Stimulated activated CD4-positive, alpha-beta T cell treated with anti-CD3 and anti-CD28 coated beads, Interleukin-1b, Interleukin-23, amount 100 ng/mL, for 48 hours (primary cell): ENCODE measurements at places on chromosomes 11 and 22.

- DNase-seq, result no peak
Observed at GRCh38 chr11:34928960-34929680, 12.7 kb downstream of the PDHX start.

DNA sequence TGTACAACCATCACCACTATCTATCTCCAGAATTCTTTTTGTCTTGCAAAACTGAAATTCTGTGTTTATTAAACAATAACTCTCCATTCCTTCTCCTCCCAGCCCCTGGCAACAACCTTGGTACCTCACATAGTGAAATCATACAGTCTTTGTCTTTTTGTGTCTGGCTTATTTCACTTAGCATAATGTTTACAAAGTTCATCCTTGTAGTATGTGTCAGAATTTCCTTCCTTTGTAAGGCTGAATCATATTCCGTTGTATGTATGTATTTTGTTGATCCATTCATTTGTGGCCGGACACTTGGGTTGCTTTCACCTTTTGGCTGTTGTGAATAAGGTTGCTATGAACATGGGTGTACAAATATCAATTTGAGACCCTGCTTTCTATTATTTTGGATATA is 243.7 kb upstream of the TBCEL start:
- DNase-seq, result no peak

- DNase-seq, result no peak
Observed at GRCh38 chr22:27740202-27740748, 61.3 kb downstream of the MN1 start.

DNA sequence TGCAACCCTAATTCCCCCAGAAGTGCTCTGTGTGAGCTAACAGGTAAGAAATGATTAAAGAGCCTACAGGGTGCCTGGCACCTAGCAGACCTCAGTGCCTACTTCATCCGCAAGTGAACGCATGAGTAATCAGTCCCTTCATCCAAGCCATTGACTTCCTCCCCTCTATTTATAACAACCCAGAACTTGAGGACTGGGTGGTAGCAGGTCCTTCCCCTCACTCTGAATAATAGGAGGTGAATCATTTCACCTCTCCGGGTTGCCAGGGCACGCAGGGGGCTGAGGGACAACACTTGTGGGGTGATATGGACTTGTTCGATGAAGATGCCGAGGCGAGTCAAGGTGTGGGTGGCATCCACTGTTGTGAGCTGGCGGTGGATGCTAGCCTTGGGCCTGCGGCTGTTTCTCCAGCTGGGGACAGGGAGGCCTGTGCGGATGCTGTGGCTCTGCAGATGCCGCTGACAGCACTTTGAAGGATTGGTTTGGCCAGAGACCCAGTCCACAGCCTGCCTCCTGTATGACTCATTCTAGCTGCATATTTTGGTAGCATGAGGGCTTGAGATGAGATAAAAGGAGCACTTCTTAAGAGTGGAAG is 11.7 kb upstream of the SORL1-AS1 start:
- peak; percentile 92 for DNase-seq

- peak; percentile 68 for DNase-seq
Observed at GRCh38 chr11:2892215-2892966, 6.8 kb upstream of the CDKN1C start.

GRCh38 chr11:108891909-108892511 is 227.1 kb downstream of the DDX10 start:
- DNase-seq, result no peak

DNA sequence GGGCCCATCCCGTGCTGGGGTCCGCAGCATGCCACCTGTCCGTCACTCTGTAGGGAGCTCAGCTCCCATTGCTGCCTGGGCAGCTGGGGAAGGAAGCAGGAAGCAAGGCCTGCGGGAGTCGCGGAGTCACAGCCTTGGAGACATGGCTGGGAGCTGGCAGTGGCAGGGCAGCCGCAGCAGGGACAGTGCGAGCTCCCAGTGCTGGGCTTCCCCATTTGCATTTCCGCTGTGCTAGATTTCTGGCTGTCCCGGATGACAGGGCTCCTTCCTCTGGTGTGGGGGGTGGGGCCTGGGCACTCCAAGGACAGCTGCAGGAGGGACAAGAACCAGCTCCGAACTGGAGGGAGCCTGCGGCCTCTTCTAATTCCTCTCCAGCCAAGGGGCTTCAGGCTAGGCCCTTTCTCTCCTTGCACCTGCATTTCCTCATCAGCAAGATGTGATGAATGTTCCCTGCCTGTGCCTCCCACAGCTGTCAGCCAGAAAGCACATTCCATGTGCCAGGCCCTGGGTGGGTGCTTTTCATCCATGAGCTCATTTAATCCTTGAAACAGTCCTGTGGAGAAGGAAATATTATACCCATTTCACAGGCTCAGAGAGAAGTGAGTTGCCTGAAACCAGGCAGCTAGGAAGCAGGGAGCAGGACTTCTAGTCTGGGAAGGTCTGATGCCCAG is 48.0 kb downstream of the MYO7A start:
- no peak for DNase-seq

GRCh38 chr11:35998634-35999033 is 54.8 kb downstream of the LDLRAD3 start:
- no peak for DNase-seq

DNA sequence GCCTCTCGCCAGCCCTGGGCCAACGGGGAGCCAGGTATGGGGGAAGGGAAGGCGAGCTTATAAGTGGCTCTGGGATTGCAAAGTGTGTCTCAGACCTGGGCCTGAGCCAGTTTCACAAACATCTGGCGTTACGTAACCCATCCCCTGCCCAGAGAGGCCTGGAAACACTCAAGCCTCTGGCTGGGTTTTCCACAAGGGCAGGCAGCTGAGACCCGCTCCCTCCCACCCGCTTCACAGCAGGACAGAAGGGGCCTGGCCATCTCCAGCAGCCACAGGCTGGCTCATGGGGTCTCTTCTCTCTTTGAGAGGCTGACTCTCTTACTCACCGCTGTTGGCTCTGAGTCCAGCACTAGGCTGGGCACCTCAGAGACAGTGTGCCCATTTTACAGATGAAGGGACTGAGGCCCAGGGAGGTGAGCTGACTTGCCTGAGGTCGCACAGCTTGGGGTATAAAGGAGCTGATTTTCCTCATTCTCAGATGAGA is 44.5 kb downstream of the TRIOBP start:
- no peak for DNase-seq

GRCh38 chr22:23110190-23110921 is 31.4 kb downstream of the RSPH14 start:
- no peak for DNase-seq

- DNase-seq, result peak; percentile 38
Observed at GRCh38 chr11:67024410-67024809, 1.5 kb downstream of the SYT12 start.

- DNase-seq, result no peak
Observed at GRCh38 chr11:122436188-122436555, 219.3 kb upstream of the UBASH3B start.

DNA sequence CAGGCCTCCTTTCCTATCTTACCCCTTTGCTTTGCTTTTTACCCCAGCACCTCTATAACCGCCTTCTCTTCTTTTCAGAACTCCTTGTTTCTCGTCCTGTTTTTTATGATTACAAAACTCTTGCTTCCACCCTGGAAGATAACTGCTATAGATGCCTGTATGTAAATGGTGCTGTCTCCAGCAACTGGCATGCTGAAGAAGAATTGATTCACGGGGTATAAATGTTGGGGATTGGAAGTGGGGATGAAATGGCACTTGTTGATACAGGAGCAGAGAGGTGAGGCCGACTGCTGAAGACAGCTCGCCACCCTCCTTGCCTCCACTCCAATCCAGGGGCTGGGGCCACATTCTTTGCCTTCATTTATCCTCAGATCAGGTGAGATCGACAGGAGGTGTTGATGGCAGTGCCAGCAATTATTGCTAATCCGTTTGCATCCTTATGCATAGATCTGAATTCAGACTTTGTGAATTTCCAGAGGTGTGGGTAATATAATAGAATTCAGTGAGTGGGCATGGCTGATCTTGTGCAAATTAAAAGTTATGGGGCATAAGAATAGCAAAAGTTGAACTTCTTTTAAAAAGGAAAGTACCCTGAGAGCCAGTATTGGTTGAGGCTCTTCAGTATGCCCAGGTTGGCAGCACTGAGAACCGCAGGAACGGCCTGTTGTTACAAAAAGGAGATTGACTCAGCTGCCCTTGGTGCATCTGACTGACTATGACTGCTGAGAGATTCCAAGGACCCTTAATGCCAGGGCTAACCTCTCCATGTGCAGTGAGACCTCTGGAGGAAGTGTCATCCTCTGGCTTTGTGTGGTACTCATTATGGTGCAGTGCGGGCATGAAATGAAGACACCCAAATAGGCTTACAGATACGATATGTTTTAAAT is 5.3 kb downstream of the NEAT1 start:
- DNase-seq, result peak; percentile 61

GRCh38 chr22:32606181-32606580 is 131.6 kb downstream of the FBXO7 start:
- no peak for DNase-seq

- DNase-seq, result no peak
Observed at GRCh38 chr22:31105282-31105929, 2.0 kb downstream of the SELENOM start.

- DNase-seq, result no peak
Observed at GRCh38 chr11:6455070-6455469, 14.3 kb upstream of the HPX start.

DNA sequence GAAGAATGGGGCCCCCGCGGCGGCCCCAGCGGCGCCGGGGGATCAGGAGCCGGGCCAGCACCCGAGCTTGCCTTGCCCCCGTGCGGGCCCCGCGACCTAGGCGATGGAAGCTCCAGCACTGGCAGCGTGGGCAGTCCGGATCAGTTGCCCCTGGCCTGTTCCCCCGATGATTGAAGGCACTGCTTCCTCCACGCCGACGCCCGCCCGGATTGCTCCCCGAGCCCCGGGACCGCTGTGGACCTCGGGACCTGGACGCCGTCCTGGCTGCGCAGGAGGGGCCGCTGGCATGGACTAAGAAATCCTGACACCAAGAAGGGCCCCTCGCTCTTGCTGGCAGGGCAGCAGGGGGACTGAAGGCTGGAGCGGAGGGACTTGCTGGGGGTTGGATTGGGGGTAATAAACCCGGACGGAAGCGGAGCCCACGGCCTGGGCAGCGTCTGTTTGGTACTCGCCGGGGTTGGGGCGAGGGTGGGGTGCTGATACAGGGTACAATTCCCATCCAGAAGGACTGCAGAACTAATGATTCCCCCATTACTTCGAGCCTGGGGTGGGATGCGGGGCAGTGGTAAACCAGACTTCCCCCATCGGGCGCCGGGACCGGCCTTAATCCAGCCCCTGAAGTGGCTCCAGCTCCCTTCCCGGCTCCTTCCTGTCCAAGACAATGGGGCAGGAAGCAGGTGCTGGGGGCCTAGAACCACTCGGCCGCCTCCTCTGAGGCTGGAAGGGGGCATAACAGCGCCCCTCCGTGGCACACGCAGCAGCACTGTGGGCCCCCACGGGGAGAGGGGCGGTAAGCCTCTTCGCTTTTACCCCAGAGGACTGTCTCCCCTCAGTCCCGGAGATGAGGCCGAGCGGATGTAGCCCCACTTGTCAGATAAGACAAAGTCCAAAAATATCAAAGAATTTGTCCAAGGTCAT is 1.0 kb downstream of the CCDC85B start:
- DNase-seq, result no peak

DNA sequence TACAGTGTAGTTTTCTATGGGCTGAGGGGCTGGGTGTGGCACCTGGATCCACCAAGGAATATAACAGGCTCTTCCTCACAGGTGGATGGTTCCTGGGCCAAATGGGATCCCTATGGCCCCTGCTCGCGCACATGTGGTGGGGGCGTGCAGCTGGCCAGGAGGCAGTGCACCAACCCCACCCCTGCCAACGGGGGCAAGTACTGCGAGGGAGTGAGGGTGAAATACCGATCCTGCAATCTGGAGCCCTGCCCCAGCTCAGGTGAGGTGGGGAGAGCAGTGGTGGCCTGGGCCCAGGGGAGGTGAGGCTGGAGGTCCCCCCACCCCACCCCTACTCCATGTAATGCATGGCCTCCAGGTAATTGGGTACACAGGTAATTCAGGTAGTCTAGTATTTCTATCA is 20.7 kb downstream of the ADAMTS15 start:
- DNase-seq, result no peak

DNA sequence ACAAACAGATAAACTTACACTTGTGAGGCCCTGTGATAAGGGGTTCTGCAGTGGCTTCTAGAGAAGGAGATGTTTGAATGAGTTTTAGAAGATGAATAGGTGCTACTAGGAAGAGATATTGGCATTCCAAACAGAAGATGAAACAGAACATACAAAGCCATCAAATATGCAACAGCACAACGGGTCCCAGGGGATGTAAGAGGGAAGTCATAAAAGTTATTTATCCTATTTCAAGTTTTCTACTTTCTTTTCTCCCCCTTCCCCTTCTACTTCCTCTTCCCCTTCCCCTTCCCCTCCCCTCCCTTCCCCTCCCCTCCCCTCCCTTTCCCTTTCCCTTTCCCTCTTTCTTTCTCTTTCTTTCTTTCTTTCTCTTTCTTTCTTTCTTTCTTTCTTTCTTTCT is 94.9 kb upstream of the CADM1 start:
- DNase-seq, result no peak

GRCh38 chr11:45023065-45023365 is 72.3 kb upstream of the TP53I11 start:
- no peak for DNase-seq

DNA sequence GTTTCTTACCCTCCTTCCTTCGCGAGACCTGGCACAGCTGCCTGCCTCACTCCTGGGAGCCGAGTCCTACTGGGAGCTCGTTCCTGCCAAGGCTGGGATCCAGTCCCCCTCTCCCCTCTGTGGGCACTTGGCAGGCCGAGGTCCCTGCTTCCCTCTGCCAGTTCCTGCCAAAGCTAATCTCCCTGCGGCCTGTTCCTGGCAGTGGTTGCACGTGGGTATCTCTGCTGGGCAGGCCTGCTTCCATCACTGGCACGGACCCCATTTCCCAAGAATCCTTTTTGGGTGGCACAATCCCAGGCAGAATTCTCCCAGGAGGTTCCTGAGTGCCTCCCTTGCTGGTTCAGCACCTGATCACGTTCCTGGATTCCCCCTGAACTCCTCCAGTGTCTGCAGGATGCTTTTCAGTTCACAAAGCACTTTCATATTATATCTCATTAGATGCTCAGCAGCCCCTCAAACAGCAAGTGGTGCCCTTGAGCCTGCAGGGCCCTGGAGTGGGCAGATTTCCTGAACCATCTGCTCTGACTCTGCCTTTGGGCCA is 96.5 kb downstream of the RRM1 start:
- no peak for DNase-seq

- peak; percentile 54 for DNase-seq
Observed at GRCh38 chr11:123560006-123560405, 94.4 kb downstream of the SCN3B start.

DNA sequence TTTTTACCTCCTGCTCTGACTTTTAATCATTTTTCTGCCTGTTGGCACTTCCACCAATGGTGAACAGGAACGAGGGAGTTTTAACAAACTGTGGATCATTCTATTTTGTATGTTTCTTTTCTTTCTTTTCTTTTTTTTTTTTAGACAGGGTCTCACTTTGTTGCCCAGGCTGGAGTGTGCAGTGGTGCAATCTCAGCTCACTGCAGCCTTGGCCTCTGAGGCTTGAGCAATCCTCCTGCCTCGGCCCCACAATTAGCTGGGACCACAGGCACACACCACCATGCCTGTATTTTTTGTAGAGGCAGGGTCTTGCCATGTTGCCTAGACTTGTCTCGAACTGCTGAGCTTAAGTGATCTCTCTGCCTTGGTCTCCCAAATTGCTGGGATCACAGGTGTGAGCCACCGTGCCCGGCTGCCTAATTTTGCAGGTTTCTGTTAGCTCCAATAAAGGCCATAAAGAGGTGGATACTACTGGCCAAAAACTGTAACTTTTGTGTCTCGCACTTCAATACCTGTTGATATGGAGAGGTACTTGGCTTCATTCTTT is 59.8 kb downstream of the SLC25A17 start:
- DNase-seq, result no peak

- DNase-seq, result no peak
Observed at GRCh38 chr11:45143494-45143893, 2.9 kb upstream of the PRDM11 start.
